ENCODE measurements at places on chromosomes 1 and 21.

GRCh38 chr1:95068956-95069709 is 3.6 kb downstream of the ALG14 start:
- DNase-seq, result no peak

DNA sequence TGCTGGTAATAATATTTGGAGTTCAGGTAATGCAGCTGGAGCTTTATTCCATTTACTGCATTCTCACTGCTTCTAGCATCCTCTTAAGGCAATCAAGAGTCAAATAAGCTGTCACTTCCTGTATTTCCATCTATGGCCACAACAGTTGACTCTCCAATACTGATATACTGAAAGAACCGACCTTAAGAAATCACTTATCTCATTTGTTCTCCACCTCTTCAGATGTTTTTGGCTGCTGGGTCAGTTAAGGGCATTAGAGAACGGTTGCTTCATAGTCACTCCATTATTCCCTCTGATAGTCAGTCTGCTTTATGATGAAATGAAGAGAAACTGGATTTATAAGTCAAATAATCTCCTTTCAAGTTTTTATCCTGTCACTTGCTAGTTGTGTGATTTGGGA is 14.2 kb upstream of the RGS4 start:
- DNase-seq, result no peak

DNA sequence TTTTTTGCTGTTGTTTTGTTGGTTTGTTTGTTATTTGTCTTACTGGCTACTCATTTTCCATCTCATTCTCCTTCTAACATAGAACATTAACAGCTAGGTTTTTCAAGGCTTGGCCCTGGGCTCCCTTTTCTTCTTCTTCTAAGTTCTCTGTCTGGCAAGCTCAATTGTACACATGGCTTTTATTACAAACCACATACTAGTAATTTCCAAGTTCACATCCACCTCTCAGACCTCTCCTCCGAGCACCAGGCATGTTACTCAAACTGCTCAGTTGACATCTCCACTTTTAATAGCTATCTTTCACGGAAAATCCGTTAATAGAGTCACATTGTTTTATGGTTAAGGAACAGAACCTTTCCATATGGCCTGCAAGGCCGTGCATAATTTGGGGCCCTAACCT is 736.9 kb upstream of the ADAMTS5 start:
- DNase-seq, result no peak

GRCh38 chr1:19441048-19441780 is 44.1 kb downstream of the CAPZB start:
- no peak for DNase-seq

DNA sequence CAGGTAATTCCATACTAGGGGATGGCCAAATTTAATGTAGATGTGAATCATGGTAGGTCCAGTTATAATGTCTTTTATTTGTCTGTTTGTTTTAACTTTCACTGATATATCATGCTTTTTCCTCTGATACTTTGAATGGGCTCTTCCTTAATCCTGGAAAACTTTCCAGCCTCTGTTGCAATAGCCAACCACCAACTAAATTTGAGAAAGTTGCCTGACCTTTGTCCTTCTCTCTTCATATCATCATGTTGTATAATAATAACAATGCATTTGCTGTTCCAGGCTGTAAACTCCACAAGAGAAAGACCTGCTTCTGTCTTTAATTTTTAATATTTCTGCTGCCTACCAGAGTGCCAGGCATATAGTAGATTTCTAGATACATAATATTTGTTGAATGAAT is 146.1 kb downstream of the HMCN1 start:
- DNase-seq, result no peak

DNA sequence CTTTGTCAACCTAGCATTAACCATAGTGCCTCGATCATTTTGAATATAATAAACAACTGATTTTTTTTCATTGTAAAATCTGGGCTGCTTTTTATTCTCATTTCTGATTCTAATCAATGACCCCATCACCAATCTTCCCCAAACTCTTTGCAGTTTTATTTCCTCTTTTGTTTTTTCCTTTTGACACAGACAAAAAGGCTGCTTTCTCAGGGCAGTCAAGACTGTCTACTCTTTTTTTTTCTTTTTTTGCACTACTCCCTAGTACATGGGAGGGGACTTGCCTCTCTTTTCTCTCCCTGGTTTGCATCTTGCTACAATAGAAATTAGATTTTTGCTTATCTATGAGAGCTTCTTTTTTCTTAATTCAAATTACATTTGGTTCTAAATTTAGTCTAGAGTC is 987.9 kb downstream of the ADGRL2 start:
- DNase-seq, result no peak

GRCh38 chr21:44940116-44940631 is 345 bp downstream of the SLX9 start:
- DNase-seq, result no peak

GRCh38 chr1:2936559-2937515 is 84.4 kb upstream of the ACTRT2 start:
- DNase-seq, result no peak

DNA sequence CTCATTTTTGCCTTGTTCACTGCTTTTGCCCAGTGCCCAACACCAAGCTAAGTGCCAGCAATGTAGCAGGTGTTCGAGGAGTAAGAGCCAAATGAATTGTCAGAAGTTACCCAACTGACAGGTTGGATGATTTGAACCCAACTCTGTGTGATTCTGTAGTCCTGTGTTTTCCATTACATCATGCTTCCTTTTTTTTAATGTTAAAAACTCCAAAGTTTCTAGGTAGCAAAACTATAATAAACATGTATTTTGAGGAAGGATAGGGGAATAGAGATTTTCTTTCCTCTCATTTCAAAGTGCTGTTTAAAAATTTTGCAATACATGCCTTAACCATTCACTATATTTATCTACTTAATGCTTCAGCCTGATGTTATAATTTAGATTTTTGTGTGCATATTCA is 34.1 kb downstream of the BCL9 start:
- no peak for DNase-seq

- no peak for DNase-seq
Observed at GRCh38 chr21:26177187-26177586, 6.6 kb upstream of the APP start.

- DNase-seq, result no peak
Observed at GRCh38 chr1:38870996-38871395, 2.2 kb downstream of the MYCBP start.

DNA sequence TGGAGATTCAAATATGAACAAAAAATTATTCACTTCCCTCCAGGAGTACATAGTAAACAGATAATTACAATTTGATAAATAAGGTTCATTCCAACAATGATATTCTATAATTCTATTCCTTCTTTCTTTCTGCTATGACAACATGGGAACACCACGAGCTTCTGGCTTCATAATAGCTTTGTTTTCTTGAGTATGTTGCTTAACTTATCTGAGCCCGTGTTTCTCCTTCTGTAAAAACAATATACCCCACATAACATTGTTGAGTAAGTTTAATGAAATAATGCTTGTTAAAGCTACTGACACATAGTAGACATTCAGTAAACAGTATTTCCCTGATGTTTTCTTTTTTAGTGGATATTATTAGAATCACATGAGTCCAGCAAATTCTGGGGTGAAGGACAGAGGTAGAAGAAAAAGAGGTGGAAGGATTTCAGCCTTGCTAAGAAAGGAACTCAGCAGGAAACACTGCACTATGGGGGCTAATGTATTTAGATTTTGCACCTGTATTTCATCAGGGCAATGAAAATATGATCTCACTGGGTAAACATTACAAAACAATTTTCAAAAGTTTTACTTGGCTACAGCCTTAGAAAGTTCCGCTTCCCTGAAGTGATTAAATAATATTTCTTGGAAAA is 430.8 kb upstream of the C1orf87 start:
- DNase-seq, result no peak

- no peak for DNase-seq
Observed at GRCh38 chr1:61138921-61139774, 56.8 kb downstream of the NFIA start.

GRCh38 chr21:32094804-32095203 is 184.0 kb downstream of the MIS18A start:
- no peak for DNase-seq

DNA sequence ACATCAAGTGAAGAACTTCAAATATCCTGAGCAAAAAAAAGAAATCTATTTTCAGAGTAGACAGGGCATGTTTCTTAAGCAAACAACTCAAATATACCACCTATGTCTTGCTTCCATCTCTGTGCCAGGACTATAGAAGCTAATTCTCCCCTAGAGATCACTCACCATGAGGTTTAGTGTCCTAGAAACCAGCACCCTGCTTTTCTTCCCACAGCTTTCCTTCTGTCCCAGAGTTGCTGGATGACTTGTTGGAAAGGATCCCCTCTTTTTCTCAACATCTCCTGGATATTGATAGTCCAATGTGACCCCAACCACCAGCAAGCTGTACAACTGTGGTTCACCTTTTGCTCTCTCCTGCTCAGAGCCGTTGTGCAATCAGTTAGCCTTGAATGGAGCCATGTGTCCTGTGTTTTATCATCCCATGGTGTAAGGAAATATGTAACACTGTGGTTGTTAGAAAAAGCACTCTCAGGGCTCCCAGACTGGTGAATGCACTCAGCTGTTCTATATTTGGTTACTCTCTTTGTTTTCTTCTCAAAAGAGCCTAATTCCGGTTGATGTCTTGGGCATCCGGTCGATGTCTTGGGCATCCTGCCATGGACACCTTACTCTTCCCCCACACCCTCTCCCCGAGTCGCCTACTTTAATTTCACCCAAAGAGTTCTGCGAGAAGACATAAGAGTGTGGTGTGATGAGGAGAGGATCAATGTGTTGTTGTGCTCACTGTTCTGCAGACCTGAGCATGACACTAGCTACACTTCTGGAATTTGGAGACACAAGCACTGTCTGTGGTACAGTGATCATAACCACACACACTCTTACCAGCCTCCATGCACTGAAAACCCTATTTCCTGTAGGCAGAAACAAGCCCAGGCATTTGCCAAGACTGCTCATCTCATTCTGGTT is 1.7 kb downstream of the TNFSF4 start:
- no peak for DNase-seq

- no peak for DNase-seq
Observed at GRCh38 chr1:243763806-243764205, 86.2 kb downstream of the AKT3 start.

DNA sequence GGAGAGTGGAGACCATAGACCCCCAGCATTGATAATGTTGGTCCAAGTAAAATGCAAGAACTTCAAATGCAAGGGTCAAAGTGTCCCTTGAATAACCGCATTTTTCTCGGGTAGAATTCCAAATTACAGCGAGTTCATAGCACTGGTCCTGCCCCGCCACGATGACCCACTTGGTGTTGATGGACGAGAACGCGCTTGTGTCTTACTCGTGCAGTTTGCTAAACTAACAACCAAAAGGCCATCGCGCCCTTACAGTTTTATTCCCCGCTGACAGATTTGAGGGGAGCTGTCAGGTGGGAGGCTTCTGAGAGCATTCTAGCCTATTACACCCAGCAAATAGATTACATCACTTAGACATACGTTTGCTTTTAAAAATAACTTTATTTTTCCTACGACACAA is 17.3 kb upstream of the TSPEAR start:
- peak; percentile 32 for DNase-seq

DNA sequence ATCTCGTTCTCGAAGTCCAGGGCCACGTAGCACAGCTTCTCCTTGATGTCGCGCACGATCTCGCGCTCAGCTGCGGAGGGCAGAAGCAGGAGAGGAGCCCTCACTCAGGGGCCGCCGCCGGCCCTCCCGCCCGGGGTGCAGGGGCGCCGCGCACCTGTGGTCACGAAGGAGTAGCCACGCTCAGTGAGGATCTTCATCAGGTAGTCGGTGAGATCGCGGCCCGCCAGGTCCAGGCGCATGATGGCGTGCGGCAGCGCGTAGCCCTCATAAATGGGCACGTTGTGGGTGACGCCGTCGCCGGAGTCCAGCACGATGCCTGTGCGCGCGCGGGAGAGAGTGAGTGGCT is 1.8 kb downstream of the ACTA1 start:
- no peak for DNase-seq

DNA sequence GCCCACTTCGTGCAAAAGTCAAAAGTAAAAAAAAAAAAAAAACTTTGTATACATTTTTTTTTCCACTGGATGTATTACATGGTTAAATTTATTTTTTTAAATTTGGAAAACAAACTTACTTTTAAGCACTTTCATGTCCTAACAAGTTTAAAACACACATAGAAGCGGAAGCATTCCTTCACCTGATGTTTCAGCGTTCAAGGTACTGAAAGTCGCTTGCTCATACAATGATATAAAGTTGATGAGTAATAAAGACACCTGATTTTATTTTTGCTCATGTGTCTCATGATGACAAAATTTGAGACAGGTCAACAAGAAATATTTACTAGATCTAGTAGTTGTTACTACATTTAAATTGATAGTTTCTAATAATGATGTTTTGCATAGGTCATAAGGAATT is 35.5 kb downstream of the ADAMTS1 start:
- DNase-seq, result no peak

- DNase-seq, result no peak
Observed at GRCh38 chr21:35135481-35135880, 86.4 kb upstream of the RUNX1 start.

DNA sequence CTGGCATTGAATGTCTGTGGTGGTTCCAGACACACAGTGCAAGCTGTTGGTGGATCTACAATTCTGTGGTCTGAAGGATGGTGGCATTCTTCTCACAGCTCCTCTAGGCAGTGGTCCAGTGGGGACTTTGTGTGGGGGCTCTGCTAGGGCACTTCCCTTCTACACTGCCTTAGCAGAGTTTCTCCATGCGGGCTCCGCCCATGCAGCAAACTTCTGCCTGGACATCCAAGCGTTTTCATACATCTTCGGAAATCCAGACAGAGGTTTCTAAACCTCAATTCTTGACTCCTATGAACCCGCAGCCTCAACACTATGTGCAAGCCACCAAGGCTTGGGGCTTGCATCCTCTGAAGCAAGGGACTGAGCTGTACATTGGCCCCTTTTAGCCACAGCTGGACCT is 43.0 kb downstream of the RGS18 start:
- DNase-seq, result no peak

DNA sequence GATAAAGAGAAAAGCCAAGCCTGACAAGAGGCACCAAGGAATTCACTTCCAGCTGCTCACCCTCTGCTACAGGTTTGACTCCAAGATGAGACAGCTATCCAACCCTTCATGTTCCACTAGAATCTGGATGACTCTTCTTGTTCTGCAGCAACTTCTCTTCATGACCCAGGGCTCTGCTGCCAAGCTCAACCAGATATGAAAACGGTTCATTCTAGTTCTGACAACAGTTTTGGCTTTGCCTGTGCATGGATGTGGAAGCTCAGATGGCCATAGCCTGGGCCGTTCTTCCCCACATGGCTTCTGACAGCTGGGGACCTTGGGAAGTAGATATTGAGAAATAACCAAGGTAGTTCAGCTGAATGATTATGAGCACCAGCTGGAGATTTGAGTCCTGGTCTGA is 13.7 kb downstream of the PI4KB start:
- DNase-seq, result no peak

GRCh38 chr21:30271611-30272010 is 11.1 kb downstream of the KRTAP24-1 start:
- DNase-seq, result no peak

DNA sequence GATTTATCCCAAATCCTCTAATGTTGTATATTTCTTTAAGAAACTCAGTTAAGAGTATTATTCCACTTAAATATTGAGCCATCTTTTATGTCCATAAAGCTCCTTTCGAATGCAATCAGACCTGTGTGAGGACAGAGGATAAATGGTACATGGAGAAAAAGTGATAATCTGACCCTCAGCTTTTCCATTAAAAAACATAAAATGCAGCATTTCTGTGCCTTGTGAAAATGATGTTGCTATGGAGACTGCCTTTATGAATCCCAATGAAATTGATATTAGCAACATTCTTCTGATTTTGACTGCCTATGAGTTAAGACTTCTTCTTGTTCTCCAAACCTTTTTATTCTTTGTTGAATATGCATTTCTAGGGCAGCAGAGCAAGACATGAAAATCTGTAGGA is 44.1 kb upstream of the CYYR1 start:
- DNase-seq, result no peak
